ENCODE measurements at places on chromosomes 11 and 22. TPM values are rescaled to one million over a fixed set of nuclear protein-coding genes. Genes with fewer than 3 reads are reported as not detected.

Gene OR5M11
- not detected for total RNA-seq

Gene MRGPRF
- total RNA-seq, result 132 TPM

DNA sequence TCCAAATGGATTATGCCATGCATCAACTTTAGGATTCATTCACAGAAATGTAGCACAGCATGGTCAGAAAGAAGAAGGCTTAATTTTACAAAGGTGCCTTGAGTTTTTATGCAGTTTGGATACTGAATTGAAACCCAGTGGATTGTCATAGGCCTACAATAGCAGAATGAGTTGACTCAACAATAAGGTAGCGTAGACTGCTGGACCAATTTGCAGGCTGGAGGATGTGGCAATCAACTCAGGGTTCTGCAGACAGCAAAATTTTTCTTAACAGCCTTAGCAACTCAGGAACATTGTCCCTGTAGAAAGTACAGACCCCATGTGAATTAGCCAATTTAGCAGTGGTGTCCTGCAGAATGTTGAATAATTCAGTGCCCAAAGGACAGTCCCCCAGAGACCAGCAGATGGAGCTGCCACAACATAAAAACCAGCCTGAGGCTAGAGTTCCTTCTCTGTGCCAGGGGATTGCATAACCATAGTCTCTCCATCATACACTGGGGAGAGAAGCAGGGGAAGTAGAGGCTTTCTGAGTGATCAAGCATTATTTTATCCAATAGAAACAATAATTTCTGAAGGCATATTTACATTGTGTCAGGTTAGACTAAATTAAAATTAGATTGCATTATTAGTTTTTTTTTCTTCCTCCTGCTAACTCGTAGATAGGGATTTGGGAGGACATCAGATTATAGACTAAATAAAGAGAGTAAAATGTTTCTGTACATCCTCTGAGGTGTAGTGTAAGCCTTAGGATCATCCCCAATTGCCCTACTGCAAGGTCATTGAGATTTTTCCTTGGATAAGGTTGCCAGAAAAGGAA lies 20.3 kb upstream of the MRPL17 start:
- DNase-seq, result no peak

- peak; percentile 50 for DNase-seq
Observed at GRCh38 chr11:134370526-134371435, 39.0 kb downstream of the GLB1L2 start.

- DNase-seq, result peak; percentile 78
Observed at GRCh38 chr11:134032501-134033091, 36.3 kb upstream of the JAM3 start.

Gene OR51B4
- total RNA-seq, result not detected

Gene TRIM48
- total RNA-seq, result not detected

Data from sigmoid colon (tissue), 7 donors.